ENCODE measurements at places on chromosomes 5 and 9.

DNA sequence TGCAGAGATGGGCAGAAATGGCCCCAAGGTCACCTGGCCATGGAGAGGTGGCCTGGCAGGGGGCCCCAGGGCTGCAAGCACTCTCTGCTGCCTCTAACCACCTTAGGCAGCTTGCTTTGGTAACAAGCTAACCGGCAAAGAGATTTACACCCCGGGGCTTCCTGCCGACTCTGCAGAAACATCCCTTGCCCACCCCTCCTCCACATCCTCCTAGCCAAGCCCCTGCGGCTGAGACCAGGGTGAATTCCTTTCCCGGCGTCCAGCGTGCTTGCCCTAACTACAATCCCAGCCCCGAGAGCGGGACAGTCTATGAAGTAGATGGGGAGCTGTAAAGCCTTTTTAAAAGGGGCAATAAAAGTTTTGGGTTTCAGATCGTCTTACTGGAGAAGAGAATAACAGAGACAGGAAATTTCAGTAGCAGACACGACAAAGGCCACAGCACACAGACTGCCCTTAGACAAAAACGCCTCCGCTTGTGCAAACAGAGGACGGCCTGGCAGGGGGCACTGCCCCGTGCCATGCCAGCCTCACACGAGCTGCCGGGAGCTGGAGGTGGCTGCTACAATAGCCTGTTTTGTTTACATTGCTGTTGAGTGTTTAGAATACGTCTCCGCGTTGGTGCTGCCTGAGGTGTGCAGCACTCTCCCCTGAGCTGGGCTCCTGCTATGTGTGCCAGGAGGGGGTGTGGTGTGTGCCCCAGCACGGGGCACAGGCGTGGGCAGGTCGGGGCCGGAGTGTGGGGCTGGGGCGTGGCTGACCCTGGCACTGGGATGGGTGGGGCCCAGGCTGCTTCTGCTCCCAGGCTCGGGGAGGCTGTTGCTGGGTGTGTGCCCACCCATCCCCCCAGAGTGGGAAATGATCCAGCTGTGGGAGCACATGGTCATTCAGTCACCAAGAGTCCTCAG lies 15.3 kb downstream of the MYMK start:
- peak; percentile 41 for DNase-seq

DNA sequence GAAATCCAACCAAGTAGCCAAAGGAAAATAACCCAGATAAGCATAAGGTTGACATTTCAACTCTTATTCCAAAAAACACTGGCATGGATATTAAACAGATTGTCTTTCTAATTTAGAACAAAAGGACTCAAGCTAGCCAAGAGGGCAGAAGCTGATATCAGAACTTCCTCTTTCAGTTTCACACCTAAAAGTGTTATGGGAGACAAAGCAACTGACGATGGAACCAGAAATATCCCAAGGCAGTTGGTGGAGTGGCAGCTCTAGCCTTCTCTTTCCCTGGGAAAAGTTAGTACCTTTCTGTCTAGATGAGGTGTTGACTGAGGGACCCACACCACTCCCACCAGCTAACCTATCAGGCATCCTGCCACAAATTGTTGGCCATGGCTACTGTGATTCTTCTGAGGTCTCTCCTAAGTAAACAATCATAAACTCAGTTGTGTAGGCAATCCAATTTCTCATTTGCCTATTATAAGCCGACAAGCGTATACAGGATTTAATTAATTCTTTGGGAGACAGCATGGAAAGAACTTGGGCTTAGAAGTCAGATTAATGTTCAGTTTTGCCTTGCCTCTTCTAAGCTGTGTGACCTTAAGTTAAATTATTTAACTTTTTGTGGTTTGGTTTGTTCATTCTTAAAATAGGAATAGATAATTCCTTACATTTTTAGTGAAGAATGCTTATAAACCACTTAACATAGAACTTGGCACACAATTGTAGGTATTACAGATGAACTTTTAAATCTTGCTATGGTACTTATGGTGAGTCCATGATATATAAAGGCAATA lies 110.9 kb upstream of the ADAMTSL1 start:
- DNase-seq = no peak

DNA sequence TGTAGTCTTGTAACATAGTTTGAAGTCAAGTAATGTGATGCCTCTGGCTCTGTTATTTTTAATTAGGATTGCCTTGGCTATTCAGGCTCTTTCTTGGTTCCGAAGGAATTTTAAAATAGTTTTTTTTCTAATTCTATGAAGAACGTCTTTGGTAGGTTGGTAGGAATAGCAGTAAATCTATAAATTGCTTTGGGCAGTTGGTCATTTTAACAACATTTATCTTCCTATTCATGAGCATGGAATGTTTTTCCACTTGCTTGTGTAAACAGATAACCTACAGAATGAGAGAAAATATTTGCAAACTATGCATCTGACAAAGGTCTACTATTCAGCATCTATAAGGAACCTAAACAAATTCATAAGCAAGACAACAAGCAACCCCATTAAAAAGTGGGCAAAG lies 173.2 kb upstream of the TRPC7 start:
- DNase-seq = no peak

GRCh38 chr5:15718421-15719179 lies 218.6 kb downstream of the FBXL7 start:
- DNase-seq = no peak

- no peak for DNase-seq
Observed at GRCh38 chr5:72353046-72353445, 32.9 kb downstream of the PTCD2 start.

DNA sequence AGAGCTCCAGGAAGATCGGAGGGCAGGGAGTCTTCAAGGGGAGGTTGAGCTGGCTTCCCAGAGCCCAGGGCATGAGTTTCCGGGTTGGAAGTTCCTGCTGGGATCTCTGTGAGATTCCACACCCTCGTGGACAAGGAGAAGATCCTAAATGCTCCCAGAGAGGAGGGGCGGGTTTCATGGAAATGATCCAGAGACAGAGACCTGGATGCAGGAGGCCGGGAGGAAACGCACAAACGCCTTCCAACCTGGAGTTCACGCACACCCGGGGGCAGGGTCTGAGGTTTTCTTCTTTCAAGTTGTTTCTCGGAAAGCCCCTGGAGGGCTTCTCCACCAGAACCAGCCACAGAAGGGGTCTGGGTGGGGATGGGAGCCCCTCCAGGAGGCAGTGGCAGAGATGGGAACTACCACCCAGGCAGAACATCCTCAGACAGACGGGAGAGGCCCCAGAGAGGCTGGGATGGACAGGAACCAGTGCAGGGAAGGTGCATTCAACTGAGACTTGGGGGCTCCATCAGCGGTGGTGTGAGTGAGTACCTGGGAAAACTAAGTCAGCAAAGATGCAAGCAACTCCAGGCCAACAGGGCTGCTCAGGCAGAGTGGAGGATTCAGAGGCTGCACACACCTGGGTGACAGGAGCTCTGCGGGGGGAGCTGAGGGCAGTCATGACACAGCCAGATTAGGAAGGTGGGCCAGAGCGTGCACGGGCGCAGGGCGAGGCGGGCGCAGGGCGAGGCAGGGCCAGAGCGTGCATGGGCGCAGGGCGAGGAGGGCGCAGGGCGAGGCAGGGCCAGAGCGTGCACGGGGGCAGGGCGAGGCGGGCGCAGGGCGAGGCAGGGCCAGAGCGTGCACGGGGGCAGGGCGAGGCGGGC lies 52.1 kb upstream of the EXOC3 start:
- DNase-seq = no peak

GRCh38 chr5:172801179-172801671 lies 30.2 kb upstream of the DUSP1 start:
- no peak for DNase-seq

GRCh38 chr9:137825324-137825989 lies 52.1 kb upstream of the CACNA1B start:
- no peak for DNase-seq

All from nucleus accumbens (tissue), 56 donors.